ENCODE measurements at places on chromosomes 3 and 15.

GRCh38 chr15:31265090-31265870 is 61.4 kb upstream of the KLF13 start:
- peak; percentile 5 for DNase-seq

DNA sequence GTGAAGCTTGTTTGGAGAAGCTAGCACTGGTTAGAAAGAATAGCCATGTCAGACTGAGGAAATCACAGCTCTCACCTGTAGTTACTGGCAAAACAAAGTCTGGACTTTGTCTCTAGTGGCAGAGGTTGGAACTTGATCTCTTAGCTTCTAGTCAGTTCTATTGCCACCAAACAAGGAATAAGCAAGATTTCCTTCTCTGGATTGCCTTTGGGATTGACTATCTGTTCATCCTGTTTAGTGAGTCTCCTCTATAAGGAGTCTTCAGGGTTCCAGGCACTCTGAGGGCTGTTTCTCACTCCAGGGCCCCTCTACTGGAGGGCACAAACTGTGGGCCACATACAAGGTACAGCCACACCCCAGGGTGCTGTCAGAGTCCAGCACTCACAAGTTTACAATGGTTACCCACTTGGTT is 426.6 kb upstream of the THBS1 start:
- DNase-seq = no peak

DNA sequence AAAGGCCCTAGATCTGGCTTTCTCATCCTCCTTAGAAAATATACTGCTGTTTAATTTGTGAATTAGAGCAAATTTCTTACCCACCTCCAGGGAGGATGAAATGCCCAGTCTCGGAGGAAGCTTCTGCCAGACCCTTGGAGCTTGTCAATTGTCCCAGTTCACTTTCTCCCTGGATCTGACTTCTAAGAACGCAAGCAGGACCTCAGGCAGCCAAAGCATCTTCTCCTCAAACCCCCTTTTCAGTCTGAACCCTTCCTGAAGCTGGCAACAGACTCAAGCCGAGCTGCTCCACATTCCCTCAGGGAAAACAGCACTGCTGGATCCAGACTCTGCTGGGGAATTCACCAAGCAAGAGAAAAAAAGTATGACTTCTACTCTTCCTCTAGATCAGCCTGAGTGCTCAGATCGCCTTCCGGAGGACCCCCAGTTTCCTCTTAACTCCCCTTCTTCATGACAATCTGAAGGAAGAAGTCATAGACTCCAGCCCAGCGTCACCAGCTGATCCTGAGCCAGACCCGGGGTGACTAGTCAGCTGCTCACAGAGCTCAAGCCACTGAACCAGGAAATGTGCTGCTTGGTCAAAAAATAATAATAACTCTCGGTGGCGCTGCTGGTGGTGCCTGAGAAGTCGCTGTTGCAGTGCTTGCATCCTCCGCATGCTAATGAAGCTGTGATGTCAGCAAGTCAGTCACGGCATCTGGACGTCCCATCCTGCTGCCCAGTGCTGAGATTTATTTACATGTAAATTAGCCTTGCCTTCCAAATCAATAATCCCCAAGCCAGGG is at the start of gene PRICKLE2:
PRICKLE2 (minus strand) TSS at position 641 of the 785 bp plus-strand sequence. CDS start 26,539 bp downstream, outside the sequence.
- DNase-seq = no peak

- no peak for DNase-seq
These were observed 180.4 kb upstream of the NR2E3 start for GRCh38 chr15:71629781-71630474.

DNA sequence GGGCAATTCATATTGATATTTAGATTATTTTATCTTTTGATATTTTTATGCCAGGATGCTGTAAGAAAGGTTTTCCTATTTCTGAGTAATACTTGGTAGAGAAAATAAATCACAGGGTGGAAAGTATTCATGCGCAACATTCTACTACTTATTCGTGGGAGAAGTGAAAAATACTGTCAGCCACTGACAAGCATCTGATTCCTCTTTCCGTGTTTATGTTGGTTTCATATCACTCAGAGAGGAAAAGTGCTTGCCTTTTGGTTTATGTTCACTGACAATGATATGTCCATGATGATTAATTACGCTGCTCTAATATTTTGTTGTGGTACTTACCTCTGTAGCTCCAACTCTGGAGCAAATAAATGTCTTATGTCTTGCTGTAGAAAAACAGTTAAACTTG is 429.4 kb downstream of the EDEM1 start:
- no peak for DNase-seq

GRCh38 chr3:129417326-129417725 is 11.1 kb downstream of the EFCAB12 start:
- no peak for DNase-seq

GRCh38 chr15:99102332-99103235 is 2.3 kb upstream of the SYNM start:
- DNase-seq = no peak

- no peak for DNase-seq
These were observed 2.0 kb upstream of the MELTF start for GRCh38 chr3:197031315-197032285.

GRCh38 chr3:81694662-81695061 is 66.8 kb downstream of the GBE1 start:
- DNase-seq = no peak

- DNase-seq = no peak
These were observed 954.5 kb downstream of the ZPLD1 start for GRCh38 chr3:103389356-103389755.

- no peak for DNase-seq
These were observed 28.4 kb downstream of the ZNF860 start for GRCh38 chr3:32009957-32010356.

DNA sequence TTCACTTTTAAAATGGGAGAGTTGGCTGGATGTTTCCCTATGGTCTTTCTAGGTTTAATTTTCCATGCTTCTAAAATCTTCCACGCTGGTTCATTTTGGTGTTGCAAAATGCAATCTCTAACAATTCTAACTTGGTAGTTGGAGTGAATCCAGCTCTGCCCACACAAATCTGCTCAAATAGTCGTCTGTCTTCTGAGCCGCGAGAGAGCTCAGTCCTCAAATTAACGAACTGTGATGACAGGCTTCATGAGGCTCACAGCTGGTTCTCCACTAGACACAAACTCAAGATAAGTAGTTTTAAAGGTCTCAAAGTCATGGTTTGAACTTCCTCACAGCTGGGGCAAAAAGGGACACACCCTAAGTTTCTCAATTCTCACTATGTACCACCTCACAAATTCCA is 178.6 kb upstream of the LYSMD4 start:
- DNase-seq = no peak

- DNase-seq = no peak
These were observed 16.4 kb downstream of the KLF13 start for GRCh38 chr15:31342781-31343626.

DNA sequence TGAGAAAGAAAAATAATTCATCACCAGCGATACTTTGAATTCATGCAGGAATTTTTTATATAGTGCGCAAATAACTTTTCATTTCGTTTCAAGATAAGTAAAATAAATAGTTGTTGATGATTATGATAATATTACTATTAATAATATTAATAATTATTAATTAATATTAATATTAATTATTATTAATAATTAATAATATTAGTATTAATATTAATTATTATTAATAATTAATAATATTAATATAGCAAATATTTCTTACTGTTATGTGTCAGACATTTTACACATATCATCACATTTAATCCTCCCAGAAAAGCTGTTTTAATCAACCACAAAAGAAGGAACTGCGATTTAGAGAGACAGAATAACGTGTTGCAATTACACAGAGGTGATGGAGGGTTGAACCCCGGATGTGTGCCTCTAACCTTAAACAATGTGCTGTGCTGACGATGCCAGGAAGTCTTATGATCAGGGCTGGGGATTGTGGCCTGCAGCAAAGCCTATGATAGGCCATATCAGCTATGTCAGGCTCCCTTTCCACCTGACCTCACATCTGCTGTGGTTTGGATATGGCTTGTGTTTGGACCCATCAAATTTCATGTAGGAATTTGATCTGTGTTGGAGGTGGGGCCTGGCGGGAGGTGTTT is 263.5 kb upstream of the NR2F2 start:
- no peak for DNase-seq

DNA sequence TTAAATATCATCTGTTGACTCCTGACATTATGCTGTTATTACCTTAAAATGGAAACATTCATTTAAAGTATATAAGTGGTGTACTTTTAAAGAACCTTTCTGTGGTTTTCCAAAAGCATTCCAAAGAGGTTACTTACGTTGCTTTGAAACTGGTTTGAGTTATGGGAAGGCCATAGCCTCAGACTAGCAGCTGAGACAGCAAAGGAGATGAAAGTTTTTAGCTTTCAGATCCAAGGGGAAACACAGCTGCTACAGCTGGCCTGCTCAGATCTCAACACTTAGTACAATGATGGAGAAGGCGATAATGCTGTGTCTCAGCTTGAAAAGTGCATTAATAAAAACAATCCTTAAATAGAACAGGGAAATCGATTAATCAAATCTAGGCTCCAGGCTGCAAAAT is 921.1 kb downstream of the ROBO1 start:
- no peak for DNase-seq

- no peak for DNase-seq
These were observed 897.3 kb downstream of the TUSC7 start for GRCh38 chr3:117606866-117607265.

DNA sequence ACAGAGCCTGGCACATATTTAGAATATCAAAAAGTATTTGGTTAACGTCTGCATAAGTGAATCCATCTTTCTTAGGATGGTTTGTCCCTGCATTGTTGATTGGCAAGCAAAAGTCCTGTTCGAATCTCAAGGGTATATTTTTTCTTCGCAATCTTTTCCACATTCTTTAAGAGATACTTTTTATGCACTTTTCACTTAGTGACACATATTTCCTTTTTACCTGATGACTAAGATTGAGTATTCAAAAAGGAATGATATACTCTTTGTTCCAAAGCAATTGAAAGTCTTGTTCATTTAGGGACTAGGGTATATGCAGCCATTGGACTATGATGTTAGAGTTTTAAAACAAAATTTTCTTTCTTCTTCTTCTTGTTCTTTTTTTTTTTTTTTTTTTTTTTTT is 349.9 kb downstream of the NLGN1 start:
- no peak for DNase-seq

- no peak for DNase-seq
These were observed 43.7 kb downstream of the CHRD start for GRCh38 chr3:184423561-184423960.

DNA sequence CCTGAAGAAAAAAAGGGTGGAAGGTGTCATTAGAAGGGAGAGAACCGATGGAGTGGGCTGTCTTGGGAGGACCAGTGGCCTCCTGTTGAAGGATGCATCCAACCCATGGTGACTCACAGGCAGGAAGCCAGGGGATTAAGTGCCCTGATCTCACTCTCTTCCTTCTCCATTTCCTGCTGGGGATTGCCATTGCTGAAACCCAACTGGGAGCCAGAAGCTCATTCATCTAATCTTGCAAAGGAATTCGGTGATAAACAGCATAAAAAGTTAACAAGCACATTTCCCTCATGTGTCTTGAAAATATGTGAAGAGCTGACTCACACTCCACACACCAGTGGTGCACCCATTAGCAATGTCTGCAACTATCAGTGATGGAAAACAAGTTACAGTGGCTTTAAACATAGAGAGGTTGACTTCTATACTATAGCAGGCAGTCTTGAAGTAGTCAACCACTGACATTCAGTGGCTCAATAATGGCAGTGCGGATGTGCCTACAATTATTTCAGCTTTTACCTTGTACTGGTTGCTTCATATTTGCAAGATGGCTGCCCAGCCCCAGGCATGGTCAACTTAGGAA is 12.8 kb upstream of the CSRNP1 start:
- no peak for DNase-seq

DNA sequence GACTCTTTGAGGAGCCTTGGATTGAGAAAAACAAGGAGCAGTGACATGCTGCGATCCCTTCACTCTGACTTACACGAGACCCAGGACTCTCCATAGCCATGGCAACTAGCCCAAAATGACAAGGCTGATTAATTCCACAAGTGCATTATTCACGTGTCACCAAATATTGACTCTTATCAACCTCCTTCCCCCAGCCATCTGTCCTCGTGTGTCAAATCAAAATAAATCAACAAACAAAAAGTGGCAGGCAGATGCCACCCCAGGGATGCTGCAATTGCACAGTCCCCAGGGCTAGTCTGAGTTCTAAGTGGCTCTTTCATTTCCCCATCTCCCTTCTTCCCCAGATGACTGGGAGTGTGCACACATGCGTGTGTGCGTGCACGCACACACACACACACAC is 104.9 kb downstream of the AQP9 start:
- DNase-seq = peak; percentile 68

DNA sequence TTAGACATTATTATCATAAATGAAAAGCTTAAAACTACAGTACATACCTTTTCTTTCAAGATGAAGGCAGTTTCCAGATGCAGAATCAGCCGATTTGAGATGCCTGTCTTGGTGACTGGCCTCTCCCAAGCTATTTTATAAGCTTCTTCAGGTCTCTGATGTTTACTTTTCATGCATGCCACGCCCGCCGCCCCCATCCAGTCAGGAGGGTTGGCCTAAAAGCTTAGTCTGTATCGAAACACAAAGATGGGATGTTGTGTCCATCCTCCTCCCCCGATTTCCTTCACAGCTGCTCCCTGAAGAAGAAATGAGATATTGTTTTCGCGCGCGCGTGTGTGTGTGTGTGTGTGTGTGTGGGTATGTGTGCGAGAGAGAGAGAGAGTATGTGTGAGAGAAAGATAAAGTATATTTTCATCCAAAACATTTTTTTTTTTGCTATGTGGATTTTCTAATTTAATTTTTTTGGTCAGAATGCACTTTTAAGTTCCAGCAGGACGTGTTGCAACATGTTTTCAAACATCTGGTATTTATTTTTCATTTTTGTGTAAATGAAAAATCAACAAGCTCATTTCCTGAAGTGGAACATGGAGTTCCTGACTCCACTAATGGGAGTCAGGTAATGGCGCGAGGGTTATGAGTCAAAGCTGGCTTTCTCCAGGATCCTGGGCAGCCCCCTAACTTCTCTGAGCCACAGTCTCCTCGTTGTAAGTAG is at the start of gene APOD:
APOD (minus strand) TSS at position 110 of the 712 bp plus-strand sequence. CDS start 4,479 bp downstream, outside the sequence.
- peak; percentile 91 for DNase-seq

DNA sequence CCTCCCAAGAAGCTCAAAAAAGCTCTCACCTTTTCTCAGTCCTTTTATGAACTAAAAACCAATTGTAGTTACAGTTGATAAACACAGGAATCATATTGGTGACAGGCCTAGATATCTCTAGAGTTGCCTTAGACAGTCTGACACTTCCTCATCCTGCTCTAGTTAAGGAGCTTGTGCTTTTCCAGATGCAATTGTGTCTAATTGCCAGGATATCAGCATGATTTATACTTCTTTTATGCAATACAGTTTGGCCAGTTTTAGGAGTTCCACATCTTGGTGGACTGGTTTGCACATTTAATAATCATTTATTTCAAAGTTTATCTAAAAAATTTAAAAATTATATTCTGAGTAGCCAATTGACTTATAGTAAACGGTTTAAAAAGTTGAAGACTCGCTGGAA is 95.7 kb downstream of the DUT start:
- no peak for DNase-seq

GRCh38 chr3:35296533-35296932 is 342.8 kb upstream of the ARPP21 start:
- no peak for DNase-seq

GRCh38 chr3:127375151-127375930 is 87.5 kb upstream of the PRR20G start:
- no peak for DNase-seq

- DNase-seq = no peak
These were observed 32.2 kb downstream of the ATP13A4 start for GRCh38 chr3:193522473-193522872.

GRCh38 chr3:186138272-186138981 is 29.5 kb upstream of the ETV5 start:
- DNase-seq = no peak
